ENCODE measurements at places on chromosomes 1 and 21.

DNA sequence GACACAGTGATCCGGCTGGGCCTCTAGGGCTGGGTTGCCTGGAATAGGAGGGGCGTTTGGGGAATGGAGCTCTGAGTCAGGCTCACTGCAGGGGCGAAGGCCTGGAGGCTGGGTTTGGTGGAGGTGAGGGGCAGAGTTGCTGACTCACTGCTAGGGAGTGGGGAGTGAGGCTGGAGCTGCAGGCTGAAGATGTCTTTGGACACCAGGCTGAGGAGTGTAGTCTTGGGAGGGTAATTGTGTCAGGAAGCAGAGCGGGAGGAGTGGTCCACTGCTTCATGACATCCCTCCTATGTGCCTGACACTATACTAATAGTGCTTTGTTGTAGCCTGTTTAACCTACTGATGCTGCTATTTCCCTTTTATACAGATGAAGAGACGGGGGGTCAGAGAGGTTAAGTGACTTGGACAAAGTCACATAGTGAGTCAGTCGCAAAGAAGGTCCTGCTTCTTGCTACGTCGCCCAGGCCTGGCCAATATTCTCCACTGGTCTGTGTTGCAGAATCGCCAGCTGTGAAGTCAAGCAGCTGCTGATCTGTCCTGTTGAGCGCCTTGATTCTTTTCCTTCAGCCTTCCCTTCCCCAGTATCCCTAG is 13.6 kb downstream of the ACTL8 start:
- DNase-seq = peak; percentile 53

GRCh38 chr1:7543718-7544090 is 227.4 kb upstream of the VAMP3 start:
- no peak for DNase-seq

- no peak for DNase-seq
These were observed 18.4 kb downstream of the JUN start for GRCh38 chr1:58765441-58765840.

DNA sequence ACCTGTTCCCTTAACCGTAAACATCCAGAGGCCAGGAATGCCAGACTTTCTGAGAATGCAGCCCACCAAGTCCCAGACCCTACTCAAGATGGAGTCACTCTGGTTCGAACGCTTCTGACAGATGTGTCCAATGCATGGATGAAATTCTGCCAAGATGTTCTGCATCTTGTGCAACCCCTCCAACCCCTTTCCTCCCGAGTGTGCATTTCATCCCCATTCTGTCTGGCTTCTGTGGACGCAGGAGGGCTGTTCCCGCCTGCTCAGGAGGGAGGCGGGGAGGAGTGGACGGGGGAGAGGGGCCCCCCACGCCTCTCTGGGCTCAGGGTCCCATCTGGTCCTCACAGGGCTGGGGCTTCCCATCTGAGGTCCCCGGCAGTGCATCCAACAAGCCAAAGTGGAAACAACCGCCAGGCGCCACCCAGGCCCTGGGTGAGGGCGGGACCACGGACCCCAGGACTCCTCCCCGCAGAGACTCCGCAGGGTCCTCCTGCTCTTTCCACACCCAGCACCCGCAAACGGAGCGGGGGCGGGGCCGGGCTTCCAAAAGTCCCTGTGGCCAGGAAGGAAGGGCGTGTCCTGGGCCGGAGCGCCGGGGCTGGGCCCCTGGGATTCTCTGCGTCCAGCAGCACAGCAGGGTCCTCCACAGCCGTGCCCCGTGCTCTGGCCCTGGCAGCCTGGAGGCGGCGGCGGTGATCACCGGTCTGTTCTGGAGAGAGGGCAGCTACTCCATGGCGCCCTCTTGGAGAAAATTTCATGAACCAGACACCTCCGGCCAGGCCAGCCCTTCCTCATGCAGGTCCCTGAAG is 27.8 kb upstream of the SUMO3 start:
- no peak for DNase-seq

- DNase-seq = no peak
These were observed 1061.4 kb downstream of the MRPL39 start for GRCh38 chr21:24545807-24546361.

DNA sequence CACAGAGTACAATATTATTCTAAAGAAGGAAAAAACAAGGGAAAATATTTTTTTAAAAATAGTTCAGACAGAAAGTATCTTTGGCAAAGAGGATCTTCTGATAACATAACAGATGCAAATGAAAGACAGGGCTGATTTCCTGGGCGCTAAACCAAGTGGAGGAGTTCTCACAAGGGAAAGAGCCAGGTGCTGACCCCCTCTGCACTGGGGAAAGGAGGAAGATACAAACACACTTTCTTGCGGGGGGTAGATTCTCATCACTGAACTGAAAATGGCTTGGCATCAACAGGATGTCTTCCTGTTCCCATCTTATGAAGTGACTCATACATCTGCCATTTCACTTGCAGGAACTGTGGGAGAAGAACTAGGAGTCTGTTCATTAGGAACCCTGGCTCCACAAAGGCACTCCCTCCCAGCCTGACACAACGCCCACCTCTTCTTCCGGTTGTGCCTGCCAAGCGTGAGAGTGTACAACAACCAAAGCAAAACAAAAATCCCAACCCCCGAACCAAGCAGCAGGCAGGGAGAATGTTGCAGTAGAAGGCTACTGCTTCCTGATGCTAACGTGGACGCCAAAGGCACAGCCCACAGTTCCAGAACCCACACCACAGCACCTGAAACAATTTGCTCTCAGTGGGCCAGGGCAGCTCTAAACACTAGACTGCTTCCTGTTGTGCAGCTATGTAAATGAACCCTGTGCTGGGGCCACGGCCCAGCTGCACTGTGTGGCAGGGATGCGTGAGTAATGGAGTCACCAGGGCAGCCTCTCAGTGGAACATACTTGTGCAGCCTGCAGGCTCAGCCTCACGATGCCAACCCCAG is 51.0 kb downstream of the GADD45A start:
- peak; percentile 95 for DNase-seq

DNA sequence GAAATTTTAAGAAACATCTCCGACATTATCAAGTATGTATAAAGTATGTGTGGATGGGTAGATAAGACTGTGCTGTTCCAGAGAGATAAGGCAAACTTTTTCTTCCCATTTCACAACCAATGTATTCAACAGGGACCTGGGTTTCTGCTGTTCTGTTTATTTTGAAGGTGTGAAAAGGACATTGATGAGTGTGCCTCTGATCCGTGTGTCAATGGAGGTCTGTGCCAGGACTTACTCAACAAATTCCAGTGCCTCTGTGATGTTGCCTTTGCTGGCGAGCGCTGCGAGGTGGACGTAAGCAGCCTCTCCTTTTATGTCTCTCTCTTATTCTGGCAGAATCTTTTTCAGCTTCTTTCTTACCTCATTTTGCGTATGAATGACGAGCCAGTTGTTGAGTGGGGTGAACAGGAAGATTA is 174.0 kb downstream of the CRB1 start:
- DNase-seq = peak; percentile 45

GRCh38 chr1:84774669-84775534 is 84.6 kb upstream of the SSX2IP start:
- no peak for DNase-seq

DNA sequence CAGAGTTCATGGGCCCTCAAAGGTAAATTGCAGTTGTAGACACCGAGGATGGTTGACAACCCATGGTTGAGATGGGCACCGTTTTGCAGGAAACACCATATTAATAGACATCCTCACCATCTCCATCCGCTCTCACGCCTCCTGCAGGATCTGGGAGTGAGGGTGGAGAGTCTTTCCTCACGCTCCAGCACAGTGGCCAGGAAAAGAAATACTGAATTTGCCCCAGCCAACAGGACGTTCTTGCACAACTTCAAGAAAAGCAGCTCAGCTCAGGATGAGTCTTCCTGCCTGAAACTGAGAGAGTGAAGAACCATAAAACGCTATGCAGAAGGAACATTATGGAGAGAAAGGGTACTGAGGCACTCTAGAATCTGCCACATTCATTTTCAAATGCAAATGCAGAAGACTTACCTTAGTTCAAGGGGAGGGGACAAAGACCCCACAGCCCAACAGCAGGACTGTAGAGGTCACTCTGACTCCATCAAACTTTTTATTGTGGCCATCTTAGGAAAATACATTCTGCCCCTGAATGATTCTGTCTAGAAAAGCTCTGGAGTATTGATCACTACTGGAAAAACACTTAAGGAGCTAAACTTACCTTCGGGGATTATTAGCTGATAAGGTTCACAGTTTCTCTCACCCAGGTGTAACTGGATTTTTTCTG is 9.3 kb downstream of the SLAMF8 start:
- DNase-seq = no peak

DNA sequence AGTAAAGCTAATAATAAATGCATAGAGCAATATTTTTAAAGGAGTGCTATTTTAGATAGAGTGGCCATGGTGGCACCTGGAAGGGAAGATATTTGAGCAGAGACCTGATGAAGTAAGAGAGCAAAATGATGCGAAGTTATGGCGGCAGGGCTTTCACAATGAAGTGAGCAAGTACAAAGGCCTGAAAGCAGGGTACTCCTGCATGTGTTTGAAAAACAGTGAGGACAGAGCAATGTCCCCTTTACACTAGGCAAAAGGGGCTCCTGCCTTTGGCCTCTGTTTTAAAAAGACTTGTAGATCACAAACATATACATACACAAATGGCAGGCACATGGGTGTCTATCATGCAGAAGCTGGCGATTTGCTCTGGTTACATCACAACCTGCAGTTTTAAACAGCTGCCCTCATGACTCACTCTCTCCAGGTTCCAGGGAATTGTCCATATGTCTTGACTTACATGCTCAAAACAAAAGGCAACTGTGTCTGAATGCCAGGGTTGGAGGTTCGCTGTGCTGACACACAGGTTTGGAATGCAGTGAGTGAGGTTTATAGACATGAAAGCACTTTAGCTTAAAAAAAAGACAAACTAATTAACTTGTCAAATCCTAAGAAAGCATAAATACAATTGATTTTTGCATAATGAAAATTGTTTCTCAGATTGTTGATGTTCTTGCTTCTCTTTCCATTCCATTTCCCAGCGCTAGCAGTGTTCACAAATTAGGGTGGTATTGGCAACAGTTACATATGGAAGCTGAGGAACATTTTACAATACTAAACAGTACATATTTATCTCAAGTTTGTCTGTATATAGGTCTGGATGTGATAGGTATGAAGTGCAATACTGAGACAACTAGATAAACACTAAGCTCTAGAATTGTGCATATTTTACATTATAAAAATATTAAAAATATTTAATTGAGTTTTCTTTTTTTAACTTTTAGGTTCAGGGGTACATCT is 313.9 kb downstream of the BARHL2 start:
- DNase-seq = peak; percentile 80

GRCh38 chr1:113266788-113267187 is 123.5 kb upstream of the MAGI3 start:
- no peak for DNase-seq

DNA sequence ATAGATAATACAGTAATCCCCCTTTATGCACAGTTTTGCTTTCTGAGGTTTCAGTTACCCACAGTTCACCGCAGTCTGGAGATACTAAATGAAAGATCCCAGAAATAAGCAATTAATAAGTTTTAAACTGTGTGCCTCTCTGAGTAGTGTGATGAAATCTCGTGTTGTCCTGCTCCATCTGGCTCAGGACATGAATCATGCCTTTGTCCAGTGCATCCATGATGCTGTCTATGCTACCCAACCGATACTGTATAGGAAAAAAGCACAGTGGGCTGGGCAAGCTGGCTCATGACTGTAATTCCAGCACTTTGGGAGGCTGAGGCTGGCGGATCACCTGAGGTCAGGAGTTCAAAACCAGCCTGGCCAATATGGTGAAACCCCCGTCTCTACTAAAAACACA is 85.0 kb upstream of the SLC2A1 start:
- no peak for DNase-seq

DNA sequence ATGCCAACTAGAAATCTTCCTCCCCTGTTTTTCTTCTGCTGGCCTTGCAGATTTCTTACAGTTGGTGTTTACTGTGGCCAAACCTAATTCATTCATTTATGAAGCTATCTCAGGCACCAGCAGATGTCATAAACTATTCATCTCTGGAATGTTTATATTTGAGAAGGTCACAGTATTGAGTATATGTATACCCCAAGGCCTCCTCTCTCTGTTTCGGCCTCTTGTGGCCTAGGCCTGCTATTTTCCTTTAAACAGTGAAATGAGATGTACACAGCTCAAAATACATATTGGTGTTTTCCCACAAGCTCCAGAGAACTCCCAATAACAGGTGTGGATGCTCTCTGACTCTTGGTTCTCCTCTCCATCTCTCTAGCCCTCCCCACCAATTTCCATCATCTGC is 520.7 kb upstream of the CAMK1G start:
- no peak for DNase-seq

DNA sequence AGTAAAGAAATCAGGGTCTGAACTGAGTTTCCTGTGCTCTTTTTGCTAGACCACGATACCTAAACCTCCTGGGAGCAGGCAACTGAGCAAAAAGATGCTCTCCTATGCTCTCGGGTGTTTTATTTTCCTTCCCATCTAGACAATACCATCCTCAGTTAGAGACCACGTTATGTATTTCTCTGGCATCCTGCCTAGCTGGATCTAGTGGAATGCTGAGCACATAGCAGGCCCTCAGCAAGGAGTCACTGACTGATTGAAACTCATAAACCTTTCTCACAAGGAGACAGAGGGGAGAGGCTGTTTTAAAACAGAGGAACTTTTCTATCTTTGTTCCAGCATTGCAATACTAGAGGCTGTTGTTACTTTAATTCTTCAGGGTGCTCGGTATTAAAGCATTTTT is 168.0 kb downstream of the CYYR1 start:
- DNase-seq = peak; percentile 67

DNA sequence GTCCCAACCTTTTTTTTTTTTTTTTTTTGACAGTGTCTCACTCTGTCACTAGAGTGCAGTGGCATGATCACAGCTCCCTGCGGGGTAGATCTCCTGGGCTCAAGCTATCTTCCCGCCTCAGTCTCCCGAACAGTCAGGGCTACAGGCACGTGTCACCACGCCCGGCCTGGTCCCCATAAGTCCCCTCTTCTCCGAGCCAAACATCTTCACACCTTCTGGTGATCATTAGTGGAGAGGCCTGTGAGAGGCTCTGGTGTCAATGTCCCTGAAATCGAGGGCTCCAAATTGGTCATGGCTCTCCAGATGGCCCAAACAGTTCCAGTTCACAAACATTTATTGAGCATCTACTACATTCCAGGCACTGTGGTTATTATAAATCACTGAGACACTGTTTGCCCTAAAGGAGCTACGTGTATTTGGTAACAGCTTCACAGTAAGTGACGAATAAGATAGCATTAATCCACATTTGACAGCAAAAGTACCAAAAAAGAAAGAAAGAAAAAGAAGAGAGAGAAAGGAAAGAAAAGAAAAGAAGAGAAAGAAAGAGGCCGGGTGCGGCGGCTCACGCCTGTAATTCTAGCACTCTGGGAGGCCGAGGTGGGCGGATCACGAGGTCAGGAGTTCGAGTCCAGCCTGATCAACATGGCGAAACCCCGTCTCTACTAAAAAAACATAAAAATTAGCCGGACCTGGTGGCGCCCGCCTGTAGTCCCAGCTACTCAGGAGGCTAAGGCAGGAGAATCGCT is 867 bp upstream of the TIMM17A start:
- no peak for DNase-seq

DNA sequence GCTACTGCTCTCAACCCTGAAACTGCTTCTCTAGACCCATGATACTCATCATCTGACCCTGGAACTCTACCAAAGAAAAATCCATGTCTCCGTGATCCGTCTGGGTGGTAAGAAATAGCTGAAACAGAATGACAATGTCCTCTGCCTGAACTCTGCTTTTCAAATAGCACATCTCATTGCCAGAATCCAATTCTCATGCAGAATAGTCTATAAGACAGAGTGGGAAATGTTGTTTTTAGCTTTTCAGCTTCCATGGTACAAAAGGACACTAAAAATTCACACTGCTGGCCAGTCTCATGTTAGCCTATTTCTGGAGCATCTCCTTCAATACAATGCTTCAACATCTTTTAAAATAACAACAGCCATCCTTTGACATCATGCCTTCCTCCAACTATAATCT is 1355.8 kb upstream of the PRMT6 start:
- DNase-seq = no peak

- DNase-seq = no peak
These were observed 29.0 kb upstream of the COL16A1 start for GRCh38 chr1:31732751-31733289.
